ENCODE measurements at places on chromosomes 2 and 18.

- no peak for DNase-seq
Observed at GRCh38 chr2:133077269-133077822, 407.3 kb upstream of the LYPD1 start.

DNA sequence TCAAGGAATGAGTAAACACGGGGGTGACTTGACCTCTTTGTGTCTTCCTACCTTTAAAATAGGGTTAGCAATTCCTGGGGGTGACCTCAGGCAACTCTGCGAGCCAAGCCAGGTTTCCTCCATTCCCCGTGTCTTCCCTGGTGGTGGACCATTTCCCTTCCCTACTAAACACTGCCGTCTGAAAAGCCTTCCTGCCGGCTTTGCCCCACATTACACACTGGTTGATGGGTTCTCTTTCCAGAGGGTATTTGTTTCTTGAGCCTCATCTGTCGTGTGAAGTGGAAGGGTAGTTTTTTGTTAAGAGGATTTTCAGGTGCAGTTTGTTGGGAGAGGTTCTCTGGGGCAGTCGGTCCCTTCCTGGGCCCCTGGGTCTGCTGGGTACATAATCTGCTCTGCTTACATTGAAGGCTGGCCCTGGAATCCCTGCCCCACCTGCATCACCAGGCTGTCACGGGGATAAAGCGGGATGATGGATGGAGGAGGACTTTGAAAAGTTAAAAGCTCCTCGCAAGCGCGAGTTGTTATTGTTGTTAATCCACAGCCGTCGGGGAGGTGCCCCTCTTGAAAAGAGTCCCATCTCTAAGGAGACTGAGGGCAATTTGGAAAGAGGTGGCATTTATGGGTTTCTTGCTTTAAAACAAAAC is 175.4 kb upstream of the SPRED2 start:
- no peak for DNase-seq

DNA sequence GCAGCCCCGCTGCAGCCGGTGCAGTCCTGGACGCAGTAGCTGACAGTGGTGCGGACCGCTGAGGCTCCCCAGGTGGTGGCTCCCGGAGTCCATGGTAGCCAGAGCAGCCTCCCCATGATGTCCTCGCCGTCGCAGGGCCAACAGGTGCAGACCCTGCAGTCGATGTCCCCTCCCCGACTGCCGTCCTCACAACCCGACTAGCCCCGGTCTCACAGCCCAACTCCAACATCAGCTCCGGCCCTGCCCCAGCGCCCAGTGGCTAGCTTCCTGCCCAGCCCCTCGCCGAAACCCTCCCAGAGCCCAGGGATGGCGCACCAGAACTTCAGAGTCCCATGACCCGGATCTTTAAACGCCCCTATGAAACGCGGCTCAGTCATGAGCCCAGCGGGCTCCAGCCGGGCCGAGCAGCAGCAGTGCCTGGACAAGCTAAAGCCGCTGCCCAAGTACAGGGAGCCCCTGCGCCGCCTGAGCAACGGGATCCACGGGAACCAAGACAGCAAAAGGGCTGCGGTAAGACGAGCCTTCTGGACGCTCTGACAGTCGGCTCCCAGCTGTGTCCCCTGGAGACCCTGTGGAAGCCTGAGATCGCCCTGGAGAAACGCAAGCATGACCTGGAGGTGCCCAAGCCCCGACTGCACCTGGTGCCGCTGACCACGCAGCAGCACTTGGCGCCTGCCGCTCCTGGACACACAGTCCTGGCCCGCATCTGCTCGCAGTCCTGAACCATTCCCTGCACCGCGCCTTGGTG is 53.8 kb upstream of the TUBA3E start:
- DNase-seq = no peak

DNA sequence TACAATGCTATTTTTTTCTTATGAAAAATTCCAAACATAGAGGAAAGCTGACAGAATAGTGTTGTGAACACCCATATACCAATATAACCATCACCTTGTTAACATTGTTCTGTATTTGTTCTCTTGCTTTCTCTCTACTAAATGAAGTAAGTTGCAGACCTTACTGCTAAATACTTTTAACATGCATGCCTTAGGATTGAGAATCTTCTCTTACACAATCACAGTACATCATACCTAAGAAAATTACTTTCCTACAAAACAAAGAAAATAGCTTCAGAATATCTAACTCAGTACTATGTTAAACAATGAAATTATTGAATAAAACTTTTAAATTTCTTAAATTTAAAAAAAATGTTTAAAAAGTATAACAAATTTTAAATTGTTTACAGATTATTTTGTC is 136.5 kb downstream of the UBR3 start:
- no peak for DNase-seq

DNA sequence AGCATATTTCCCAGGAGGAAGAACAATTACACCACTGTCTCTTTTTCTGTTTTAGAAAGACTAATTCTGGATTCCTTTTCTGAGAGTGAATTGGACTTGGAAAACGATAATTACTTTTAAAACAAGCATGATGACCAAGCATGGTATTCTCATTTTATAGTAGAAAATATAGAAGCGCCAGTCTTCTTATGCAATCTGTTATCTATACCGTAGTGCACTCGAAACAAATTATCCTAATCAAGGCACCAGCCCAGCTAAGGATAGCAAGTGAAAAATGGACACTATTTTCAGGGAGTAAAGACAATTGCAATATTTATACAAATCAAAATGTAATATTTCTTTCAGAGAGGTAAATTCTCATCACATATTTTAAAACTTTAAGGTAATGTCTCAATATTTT is 892.1 kb upstream of the POU3F3 start:
- DNase-seq = no peak

DNA sequence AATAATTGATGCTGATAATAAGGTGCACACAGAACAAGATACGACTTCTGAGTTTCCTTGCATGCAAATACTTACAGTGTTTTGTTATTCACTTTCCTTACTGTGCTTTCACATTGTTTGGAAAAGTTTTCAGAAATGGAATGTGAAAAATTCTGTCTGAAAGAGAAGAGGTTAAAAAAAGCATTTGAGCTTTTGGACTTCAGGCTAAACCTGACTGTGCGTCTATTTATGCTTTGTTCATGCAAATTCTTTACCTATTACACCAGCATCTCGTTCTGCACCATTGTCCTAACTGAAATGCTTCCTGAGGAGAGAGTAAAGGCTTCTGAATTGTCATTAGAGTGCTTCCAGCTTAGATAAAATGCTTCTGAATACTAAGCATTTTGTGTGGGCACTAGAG is 61.4 kb downstream of the LHCGR start:
- DNase-seq = no peak

DNA sequence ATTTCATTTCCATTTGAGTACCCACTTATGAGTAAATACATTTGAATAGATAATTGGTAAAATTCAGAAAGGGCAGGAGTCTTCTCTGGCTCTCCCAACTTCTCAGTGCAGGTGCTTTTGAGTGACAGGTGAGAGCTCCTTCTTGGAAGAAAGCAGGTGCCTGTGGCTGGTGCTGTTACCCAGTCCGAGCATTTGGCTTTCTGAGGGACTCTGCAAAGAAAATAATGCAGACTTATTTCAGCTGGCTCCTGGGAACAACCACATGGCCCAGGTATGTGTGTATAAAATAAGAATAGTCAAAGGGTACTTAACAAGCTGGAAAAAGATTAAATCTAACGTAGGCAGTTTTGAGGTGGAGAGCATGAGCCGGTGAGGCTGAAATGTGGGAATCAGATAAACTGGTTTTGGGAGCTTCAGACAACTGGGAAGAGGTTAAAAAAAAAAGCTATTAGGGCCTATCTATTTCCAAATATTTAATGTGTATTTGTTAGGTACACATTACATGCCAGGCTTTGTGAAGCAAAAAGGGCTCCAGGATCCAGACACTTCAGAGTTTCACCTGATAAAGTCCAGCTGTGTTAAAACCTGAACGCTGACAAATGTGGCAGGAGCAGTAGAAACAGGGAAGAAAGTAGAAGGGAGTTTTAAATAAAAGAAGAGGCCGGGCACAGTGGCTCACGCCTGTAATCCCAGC is 20.6 kb downstream of the ZNF236 start:
- DNase-seq = no peak

DNA sequence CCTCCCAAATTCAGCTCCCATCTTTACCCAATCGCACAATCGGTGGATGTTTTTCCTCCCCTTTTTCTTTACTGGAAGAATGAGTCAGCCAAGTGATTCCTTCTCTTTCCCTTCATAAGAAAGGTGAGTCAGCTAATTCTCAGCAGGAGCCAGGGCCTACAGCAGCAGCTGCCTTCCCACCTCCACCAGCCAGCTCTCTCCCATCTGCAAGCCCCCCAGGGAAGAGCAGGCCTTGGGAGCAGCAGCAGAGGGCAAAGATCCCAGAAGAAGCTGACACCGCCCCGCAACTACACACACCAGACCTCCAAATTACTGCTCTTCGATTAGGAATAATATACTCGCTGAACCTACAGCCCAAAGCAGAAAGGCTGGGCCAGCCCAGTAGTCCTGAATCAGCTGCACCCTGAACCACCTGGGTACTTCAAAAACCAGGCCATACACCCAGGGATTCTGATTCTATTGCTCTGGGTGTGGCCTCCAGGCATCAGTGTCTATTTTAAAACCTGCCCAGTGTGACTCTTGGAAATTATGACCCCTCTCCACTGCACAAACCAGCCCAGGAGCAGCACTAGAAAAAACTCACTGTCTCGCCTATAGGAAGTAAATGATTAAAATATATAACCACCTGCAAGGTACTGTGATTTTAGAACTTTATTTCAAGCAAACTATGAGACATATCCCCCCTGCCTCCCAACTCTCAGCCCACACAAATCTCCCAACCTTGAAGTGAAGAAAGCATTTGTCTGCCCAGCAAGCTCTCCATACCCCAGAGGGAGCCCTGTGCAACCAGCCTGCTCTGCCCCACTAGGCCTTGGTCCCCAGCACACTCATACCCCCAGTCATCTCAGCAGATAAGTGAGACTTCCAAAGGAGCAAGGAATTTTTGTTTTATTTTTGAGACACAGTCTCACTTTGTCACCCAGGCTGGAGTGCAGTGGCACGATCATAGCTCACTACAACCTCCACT is 7.3 kb downstream of the SFXN5 start:
- DNase-seq = no peak

DNA sequence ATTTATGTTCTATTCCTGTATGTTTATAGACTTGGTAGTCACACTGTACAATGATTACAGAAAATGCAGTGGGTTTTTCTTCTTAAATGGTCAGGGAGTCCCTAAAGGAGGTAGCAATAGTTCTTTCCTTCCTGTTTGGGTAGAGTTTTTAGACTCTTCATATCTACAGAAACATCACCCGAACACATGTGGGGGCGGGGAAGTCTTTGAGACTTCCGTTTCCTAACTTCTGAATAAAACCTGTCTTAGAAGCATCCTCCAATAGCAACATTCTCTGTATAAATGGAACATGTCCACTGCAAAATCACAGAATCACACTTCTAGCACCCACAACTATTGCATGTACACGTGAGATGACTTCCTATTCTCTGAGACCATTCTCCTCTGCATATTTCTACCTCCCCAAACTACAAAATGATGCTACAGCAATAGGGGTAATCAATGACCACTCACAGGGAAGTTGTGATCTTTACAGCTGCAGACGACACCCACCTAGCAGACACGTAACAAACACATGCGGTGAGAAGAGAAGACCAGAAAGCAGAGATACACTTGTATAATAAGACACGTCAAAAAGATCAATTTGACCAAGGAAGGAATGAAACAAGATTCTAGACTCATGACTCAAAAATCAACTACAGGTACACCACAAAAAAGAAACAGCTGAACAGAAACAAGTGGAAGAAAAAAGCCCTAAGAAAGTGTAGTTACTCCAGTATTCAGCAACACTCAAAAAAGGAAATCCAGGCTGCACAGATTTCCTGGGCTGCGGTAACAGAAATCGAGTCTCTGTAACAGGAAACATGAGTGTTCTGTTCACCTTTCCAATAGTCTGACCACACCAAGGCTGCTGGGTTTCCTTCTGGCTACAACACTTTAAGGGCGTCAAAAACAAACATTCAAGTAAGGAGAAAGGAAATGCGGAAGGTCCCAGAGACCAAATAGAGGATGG is 120.4 kb downstream of the ZNF516 start:
- DNase-seq = no peak

GRCh38 chr2:218081063-218081462 is 12.0 kb downstream of the RUFY4 start:
- no peak for DNase-seq

DNA sequence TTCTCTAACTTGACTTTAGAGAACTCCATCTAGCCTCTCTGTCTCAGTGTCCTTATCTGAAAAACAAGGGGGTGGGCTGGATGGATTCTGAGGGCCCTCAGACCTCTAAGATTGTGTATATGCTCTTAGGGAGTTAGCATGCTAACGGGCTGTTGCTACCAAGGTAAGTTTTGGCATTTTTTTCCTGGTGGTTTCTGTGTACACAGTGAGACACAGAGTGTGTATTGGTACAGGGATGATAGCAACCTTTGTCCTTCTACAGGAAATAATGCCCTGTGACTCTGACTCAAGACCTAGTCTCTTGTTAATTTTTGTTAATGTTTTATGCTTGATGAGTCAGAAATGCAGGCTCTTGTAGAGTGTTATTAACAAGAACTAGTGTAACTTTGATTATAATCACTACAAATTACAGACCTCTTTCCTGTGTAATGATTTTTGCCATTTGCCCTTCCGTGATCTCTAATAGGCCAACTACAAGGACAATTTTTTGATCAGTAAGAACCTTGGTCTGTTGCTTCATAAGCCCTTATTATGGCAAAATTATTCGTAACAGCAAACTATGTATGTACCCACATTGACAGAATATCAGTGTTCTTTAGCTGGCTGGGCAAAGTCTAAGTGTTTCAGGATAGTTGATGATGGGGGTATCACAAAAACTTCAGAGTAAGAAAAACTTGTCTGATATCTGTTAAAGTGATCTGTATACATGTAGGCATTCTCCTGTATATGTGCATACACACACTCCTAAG is 89.7 kb downstream of the SPTBN1 start:
- DNase-seq = no peak

Data from stimulated activated CD8-positive, alpha-beta memory T cell treated with anti-CD3 and anti-CD28 coated beads, Interleukin-4, amount 100 ng/mL, for 4 hours (primary cell).